Activated CD8-positive, alpha-beta T cell treated with anti-CD3 and anti-CD28 coated beads for 36 hours (primary cell): ENCODE measurements at places on chromosomes 5 and 9. TPM values are rescaled to one million over a fixed set of nuclear protein-coding genes. Genes with fewer than 3 reads are reported as not detected.

GRCh38 chr9:109721001-109721400, 59.0 kb upstream of the PALM2AKAP2 start:
- DNase-seq, result no peak

- DNase-seq, result no peak
These were observed 64.9 kb downstream of the FAM170A start for GRCh38 chr5:119694284-119694683.

The KIF4B gene
- total RNA-seq, result 0.11 TPM

GRCh38 chr9:2621722-2622460, at the start of gene VLDLR:
Gene VLDLR, plus strand, starts transcription at chr9:2621787. Its CDS starts 403 bp downstream, at chr9:2622190.
- DNase-seq, result peak; percentile 48

- DNase-seq, result peak; percentile 54
These were observed 22.1 kb downstream of the SARDH start for GRCh38 chr9:133715866-133716563.

DNA sequence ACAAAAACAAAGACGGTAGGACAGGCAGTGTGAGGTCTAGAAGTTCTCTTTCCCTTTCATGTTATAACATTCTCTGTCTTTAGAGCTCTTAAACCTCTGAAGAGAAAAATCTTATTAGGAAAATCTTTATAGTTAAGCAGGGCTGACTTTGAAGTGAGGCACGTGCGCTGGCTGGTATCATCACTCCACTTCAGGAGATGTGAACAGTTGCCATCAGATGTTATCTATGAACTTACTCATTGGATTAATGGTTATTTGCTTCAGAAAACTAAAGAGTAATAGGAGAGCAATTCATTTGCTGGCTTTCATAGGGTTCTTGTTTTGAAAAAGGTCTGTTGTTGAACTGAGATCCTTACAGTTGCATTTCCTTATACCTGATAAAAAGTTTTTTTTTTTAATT, 25.7 kb downstream of the LRRTM2 start:
- no peak for DNase-seq

DNA sequence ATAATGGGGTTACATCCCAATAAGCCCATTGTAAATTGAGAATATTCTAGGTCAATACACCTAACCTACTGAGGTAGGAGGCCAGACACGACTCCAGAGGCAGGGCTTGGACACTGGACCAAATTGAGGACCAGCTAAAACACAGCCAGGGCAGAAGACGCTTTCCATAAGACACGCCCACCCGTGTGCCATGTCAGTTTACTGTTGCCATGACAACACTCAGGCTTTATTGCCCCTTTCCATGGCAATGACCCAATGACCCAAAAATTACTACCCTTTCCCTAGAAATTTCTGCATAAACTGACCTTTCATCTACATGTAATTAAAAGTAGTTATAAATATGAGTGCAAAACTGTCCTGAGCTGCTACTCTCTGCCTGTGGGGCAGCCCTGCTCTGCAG, 31.5 kb downstream of the SLC22A4 start:
- no peak for DNase-seq

DNA sequence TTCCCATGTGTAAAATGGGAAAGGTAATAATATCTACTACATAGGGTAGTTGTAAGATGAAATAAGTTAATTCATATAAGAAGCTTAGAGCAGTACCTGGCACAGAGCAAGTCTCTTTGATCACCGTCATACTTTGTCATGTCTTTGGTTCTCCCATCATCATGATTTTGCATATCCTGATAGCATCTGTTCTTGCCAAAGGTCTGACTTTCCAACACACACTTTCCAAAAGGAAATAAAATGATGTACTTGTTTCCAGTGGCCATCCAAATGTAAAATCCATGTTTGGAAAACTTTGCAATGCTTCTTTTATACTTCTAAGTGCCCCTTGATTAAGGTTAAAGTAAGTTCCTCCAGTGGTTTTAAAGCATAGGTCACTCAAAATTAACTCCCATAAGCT, 266.9 kb upstream of the PTGER4 start:
- no peak for DNase-seq

DNA sequence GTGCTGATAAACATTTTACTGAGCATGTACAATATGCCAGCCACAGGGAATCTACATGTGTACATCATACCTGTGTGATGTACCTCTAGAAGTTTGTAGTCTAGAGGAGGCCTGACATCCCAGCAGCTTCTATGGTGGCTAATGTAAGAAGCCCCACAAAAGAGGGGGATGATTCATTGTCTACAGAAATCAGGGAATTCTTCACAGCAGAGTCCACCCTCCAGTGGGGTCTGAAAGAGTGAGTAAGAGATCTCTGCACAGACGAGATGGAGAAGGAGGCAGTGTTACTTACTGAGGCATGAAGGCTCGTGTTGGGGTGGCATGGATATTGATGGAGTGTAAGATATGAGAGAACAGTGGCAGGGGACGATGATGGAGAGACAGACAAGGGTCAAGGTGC, 103.0 kb downstream of the NTRK2 start:
- DNase-seq, result no peak

- no peak for DNase-seq
These were observed 18.1 kb upstream of the LPCAT1 start for GRCh38 chr5:1541702-1542400.

- no peak for DNase-seq
These were observed 636.1 kb downstream of the PSAT1 start for GRCh38 chr9:78932849-78933627.

The ELOVL7 gene
- total RNA-seq, result 0.18 TPM

- DNase-seq, result peak; percentile 39
These were observed 482.9 kb downstream of the AGTPBP1 start for GRCh38 chr9:85258823-85259370.

The PCDHGB2 gene
- total RNA-seq, result 0.11 TPM

GRCh38 chr5:76470976-76471375, 67.9 kb downstream of the IQGAP2 start:
- no peak for DNase-seq

The CBY3 gene
- 0.47 TPM for total RNA-seq

DNA sequence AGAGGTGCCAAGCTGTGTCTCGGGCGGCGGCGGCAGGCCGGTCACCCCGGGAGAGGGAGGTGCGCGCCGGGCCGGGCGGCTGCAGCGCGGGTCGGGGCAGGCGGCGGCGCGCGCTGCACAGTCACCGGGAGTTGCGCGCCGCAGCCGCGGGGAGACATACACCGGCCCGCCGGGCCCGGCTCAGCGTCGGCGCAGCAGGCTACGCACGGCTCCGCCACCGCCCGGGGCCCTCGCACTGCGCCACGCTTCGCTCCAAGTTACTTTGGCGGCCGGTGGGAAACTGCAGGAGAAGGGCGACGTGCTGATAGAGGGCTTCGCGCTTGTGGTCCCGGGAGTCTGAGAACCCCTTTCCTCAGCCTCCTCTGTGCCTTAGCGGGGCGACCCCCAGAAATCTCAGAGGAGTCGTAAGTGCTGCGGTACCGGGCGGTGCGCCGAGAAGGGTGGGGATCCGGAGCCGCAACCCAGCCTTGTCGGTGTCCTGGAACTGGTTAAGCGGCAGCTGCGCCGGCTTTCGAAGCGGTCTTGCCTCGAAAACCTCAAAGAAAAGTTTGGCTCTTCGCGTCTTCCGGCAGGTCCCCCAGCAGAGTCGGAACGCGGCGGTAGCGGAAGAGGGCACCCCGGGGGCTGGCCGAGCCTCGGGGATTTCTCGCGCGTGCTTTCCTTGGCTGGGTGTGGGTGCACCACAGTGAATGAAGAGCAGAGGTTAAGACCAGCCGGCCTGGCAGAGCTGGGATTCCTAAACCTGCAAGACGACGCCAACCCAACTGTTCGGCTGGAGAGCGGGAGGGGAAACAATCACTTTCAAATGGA, at the start of gene EFNA5:
TSS of gene EFNA5 (minus strand) at position 6 of the 810 bp plus-strand sequence.
- peak; percentile 49 for DNase-seq

The THOC3 gene
- total RNA-seq, result 67.3 TPM

The DYNC2I2 gene
- total RNA-seq, result 24.3 TPM

The PCDHA9 gene
- not detected for total RNA-seq

The LAMC3 gene
- 0.43 TPM for total RNA-seq

DNA sequence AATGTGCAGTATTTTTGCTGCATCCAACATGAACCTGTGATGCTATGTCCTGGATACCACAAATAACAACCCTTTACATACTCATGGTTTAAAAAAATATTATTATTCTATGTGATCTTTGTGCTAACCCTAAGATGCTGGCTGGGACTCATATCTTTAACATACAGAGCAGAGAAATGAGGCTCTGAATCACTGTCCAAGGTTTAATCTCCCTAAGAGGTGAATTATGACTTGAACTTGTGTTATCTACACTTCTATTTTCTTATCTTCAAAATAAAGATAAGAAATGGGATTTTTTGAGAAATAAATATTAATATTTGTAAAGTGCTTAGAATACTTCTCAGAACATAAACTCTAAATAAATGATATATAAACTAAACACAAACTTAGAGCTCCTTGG, 68.8 kb upstream of the GRIA1 start:
- DNase-seq, result no peak

DNA sequence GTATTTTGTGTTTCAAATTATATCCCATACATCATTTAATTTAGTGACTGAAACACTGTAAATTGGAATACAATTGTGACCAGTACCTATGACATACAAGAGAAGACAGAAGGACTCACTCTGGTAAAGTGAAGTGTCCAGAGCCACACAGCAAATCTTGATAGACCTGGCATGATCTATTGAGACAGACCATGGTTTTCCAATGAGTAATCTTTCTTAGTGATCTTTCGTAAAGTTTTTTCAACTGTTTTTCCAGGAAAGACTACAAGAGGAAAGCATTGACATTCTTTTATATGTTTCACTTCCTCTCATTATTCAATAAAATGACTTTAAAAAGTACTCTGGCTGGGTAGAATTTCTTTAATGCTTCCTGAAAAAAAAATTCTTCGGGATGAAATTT, 43.3 kb upstream of the ALDH1A1 start:
- DNase-seq, result no peak

DNA sequence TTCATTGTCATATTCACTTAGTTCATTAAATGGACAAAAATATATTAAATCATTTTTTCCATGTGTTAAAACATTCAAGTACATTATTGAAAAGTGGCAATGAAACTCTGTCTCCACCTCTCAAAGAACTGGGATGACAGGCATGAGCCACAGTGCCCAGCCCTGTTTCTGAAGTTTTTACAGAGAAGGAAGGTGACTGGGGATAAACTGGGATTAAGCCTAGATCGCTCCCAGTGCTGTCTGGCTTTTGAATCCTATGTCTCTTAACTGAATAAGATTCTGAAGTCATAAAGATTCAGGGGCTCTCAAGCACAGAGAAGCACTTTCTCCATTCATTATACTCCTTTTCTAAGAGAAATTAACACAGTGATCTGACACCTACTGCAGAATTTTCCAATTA, 88.3 kb downstream of the SLC38A9 start:
- DNase-seq, result no peak

DNA sequence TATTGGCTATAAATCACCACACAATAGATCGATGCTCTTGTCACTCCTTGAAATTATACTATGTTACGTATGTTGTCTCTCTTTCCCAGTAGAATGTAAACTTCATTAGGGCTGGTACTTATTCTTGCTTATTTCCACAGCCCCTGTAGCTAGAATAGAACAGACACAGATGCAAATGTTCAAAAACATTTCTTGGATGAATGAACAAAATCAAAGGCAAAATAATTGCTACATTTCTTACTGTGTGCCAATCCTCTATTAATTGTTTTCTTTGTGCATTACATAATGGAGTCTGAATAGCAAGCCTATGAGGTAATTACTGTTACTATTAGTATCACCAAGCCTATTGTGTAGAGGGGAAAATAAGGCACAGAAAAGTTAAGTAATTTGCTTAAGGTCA, 725 bp upstream of the OR13C2 start:
- no peak for DNase-seq
